Common myeloid progenitor, CD34-positive (primary cell): ENCODE measurements at places on chromosomes 11 and 22.
A peak's percentile ranks its signal among the peaks of the same experiment; 100 is the strongest.

- no peak for DNase-seq
- H3K4me3 ChIP-seq: no peak overlapping the region
- H3K27me3 ChIP-seq: peaks cover 29% of the 10 kb centered on the region
- peaks cover 26% of the 10 kb centered on the region for H3K4me1 ChIP-seq
- no peaks in the 10 kb centered on the region for H3K36me3 ChIP-seq
- H3K27ac ChIP-seq: no peak overlapping the region
Measured at GRCh38 chr11:119365071-119365591, 16.4 kb downstream of the USP2 start.

- no peaks in the 10 kb centered on the region for H3K36me3 ChIP-seq
- no peaks in the 10 kb centered on the region for H3K27me3 ChIP-seq
- no peak overlapping the region for H3K27ac ChIP-seq
- H3K4me3 ChIP-seq: no peak overlapping the region
- no peaks in the 10 kb centered on the region for H3K4me1 ChIP-seq
Measured at GRCh38 chr11:100525635-100526034, 161.5 kb upstream of the ARHGAP42 start.

DNA sequence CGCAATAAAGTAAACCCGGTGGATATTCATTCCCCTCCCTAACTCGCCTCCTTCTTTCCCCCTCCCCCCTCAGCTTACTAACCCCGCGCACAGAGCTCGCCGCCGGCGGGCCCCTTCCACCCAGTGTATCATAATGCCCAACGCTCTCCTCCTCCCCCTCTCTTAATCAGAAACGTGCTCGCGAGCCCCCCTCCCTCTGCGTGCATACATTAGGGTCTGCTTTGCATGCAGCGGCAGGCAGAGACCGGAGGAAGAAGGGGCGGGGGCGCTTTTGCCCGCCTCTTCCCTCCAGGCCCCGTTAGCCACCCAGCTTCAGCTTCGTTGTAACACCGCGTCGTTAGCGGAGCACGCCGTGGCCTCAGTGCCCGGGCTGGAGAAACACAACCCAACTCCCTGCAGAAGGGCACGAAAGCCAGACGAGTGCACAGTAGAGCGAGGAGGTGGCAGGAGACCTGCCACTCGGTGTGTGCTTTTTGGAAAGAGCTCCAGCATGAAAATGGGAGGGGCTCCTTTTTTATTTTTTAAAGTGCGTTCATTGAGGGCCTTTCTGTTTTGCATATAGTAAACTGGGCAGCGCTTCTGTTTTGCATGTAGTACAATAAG, 901 bp upstream of the KMT2A start:
- peak overlapping the region; percentile 7 for H3K27ac ChIP-seq
- H3K27me3 ChIP-seq: no peaks in the 10 kb centered on the region
- peaks cover 53% of the 10 kb centered on the region for H3K4me1 ChIP-seq
- peak; percentile 88 for DNase-seq
- peak overlapping the region; percentile 89 for H3K4me3 ChIP-seq
- peaks cover 3% of the 10 kb centered on the region for H3K36me3 ChIP-seq

- H3K4me1 ChIP-seq: no peaks in the 10 kb centered on the region
- H3K27ac ChIP-seq: no peak overlapping the region
- no peak for DNase-seq
- no peaks in the 10 kb centered on the region for H3K27me3 ChIP-seq
- H3K4me3 ChIP-seq: no peak overlapping the region
- no peaks in the 10 kb centered on the region for H3K36me3 ChIP-seq
Measured at GRCh38 chr11:19698493-19699292, 13.9 kb upstream of the NAV2 start.

- no peak overlapping the region for H3K27ac ChIP-seq
- no peaks in the 10 kb centered on the region for H3K27me3 ChIP-seq
- H3K4me1 ChIP-seq: no peaks in the 10 kb centered on the region
- no peak overlapping the region for H3K4me3 ChIP-seq
Measured at GRCh38 chr11:42036201-42036600, 576.7 kb upstream of the LRRC4C start.

DNA sequence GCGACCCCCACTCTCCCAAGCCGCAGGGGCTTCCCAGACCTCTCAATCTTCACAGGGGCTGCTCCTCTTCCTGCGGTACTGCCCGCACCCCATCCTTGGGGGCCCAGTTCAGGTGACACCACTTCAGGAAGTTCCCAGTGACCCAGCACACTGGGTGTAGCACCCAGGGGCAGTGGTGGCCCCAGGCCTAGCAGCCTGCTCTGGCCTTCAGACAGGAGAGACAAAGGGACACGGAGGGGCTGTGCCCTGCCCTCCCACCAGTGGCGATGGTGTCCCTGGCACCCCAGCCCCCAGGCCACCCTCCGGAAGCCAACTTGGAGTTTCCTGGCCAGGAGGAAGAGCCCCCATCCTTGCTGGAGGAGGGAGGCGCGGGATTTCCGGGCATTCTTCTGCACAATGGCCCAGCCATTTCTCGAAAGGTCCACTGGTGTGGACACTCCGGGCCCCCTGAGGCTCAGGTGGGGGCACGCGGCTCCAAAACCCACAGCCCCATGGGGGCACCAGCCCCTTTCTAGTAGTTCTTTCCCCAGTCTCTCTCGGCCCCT, 978 bp upstream of the CLDN5 start:
- H3K36me3 ChIP-seq: peaks cover 17% of the 10 kb centered on the region
- H3K4me1 ChIP-seq: no peaks in the 10 kb centered on the region
- H3K27ac ChIP-seq: no peak overlapping the region
- peaks cover 2% of the 10 kb centered on the region for H3K27me3 ChIP-seq

- H3K27me3 ChIP-seq: no peaks in the 10 kb centered on the region
- no peak for DNase-seq
- H3K36me3 ChIP-seq: no peaks in the 10 kb centered on the region
Measured at GRCh38 chr11:26187639-26188038, 144.3 kb upstream of the ANO3 start.

GRCh38 chr22:40021401-40022000, 26.7 kb downstream of the FAM83F start:
- no peaks in the 10 kb centered on the region for H3K36me3 ChIP-seq
- H3K27me3 ChIP-seq: peaks cover 2% of the 10 kb centered on the region
- no peak for DNase-seq
- H3K4me1 ChIP-seq: no peaks in the 10 kb centered on the region
- no peak overlapping the region for H3K4me3 ChIP-seq

DNA sequence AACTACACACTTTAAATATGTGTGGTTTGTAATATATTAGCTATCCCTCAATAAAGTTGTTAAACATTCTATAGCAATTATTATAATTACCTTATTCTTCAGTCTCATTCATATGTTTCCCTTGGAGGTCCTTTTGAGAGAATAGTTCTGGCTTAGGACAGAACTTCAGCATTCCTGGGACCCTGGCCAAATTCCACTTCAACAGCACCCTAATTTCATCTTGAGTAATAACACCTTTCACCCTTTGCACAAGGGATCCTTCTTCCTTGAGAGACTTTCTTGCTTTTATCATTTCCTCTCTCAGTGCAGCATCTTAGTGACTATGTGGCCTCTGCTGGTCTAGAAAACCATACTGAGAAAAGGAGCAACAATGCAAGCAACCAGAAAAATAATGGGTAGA, 255.9 kb downstream of the C11orf87 start:
- H3K4me3 ChIP-seq: no peak overlapping the region
- H3K27me3 ChIP-seq: no peaks in the 10 kb centered on the region
- no peak for DNase-seq
- no peak overlapping the region for H3K27ac ChIP-seq

DNA sequence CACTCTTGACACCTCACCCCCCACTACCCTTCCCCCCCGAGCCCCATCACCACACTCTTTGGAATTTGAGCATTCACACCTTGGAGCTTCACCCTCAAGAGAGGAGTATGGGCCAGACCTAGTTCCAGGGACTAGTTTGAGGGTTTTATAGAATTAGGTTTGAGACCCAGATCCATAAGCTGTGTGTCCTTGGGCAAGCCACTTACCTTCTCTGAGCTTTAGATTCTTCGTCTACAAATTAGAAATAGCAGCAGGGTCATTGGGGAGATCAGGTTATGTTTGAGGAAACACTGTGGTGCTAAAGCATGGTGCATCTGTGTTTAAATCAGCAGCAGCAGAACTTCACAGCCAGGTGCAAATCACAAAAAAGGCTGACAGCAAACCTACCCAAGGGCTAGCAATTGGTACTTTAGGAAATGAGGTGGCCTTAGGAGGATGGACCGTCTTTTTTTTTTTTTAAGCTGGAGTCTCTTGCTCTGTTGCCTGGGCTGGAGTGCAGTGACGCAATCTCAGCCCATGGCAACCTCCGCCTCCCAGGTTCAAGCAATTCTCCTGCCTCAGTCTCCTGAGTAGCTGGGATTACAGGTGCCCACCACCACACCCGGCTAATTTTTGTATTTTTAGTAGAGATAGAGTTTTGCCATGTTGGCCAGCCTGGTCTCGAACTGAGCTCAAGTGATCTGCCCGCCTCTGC, 114.8 kb downstream of the MICAL2 start:
- H3K27me3 ChIP-seq: no peaks in the 10 kb centered on the region
- peaks cover 41% of the 10 kb centered on the region for H3K4me1 ChIP-seq
- DNase-seq: peak; percentile 30
- no peak overlapping the region for H3K27ac ChIP-seq
- H3K4me3 ChIP-seq: no peak overlapping the region

GRCh38 chr11:119700030-119700429, 29.0 kb downstream of the NECTIN1 start:
- peaks cover 5% of the 10 kb centered on the region for H3K4me1 ChIP-seq
- no peak overlapping the region for H3K4me3 ChIP-seq
- no peaks in the 10 kb centered on the region for H3K27me3 ChIP-seq
- H3K36me3 ChIP-seq: no peaks in the 10 kb centered on the region

GRCh38 chr11:99537681-99538080, 516.9 kb downstream of the CNTN5 start:
- H3K4me1 ChIP-seq: no peaks in the 10 kb centered on the region
- H3K27me3 ChIP-seq: no peaks in the 10 kb centered on the region
- no peaks in the 10 kb centered on the region for H3K36me3 ChIP-seq

DNA sequence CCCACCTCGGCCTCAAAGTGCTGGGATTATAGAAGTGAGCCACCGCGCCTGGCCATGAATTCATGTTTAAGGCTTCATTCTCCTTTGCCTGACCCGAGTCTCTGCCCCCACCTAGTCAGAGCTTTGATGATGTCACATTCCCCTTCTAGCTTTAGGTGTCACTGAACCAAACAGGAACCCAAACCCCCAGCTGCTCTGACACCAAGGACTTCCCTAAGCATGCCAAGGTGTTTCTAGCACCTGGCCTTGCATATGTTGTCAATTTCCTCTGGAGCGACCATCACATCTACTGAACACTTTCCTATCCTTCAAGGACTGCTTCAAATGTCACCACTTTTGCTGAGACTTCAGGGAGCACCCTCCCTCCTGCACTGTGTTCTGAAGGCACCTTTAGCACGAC, 2.3 kb downstream of the F2 start:
- no peaks in the 10 kb centered on the region for H3K36me3 ChIP-seq
- no peak overlapping the region for H3K4me3 ChIP-seq
- DNase-seq: peak; percentile 23
- H3K27ac ChIP-seq: no peak overlapping the region
- H3K27me3 ChIP-seq: no peaks in the 10 kb centered on the region
- no peaks in the 10 kb centered on the region for H3K4me1 ChIP-seq

DNA sequence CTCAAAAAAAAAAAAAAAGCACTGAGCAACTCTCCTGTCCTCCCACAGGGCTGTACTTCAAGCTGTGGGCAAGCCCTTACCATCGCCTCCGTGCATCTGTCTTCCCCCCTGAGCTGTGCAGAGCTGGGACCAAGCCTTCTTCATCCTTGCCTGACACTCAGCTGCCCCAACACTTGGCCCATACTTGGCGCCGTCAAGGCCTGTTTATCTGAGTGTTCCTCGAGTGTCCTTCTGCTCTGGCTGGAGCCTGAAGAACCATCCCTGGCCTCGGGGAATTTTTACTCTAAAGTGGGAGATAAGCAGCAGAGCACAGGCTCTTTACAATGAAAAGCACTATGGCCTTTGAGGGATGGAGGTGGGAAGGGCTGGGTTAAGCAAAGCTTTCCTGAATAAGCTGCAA, 1.6 kb upstream of the TIRAP start:
- H3K4me3 ChIP-seq: no peak overlapping the region
- H3K36me3 ChIP-seq: peaks cover 14% of the 10 kb centered on the region
- DNase-seq: no peak
- H3K27me3 ChIP-seq: no peaks in the 10 kb centered on the region
- peaks cover 2% of the 10 kb centered on the region for H3K4me1 ChIP-seq

DNA sequence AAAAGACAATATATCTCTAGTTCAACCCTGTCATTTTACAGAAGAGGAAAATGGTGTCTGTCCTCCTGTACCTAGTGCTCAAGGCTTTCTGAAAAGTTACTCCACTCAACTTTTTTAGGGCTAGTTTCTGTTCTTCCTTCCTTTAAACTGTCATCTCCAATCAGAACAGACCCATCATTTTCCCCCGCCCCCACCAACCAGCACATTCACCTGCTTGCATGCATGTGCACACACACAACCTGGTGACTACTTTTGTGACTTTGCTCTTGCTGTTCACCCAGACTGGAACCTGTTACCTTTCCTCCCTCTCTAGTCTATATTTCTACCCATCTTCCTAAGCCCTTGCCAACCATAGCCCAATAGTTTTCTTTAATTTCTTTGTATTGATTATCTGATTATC, 5.6 kb downstream of the FBXO7 start:
- peaks cover 15% of the 10 kb centered on the region for H3K4me1 ChIP-seq
- H3K36me3 ChIP-seq: peaks cover 36% of the 10 kb centered on the region
- H3K27ac ChIP-seq: peak overlapping the region; percentile 7
